ENCODE measurements at places on chromosomes 1 and 21.

DNA sequence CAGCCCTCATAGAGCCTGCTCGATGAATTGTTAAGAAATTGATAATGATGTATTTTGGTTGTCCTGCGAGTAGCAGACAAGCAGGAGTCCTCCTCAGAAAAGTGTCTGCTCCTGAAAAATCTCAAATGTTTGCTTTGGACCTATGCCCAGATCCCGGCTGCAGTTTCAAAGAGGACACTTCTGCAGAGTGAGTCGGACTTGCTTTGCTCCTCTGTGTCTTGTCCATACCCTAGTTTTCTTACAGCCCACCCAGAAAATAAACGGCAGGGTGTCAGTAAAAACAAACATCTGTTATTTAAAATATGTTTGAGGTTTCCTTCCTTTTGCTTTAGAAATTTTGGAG is 2.8 kb downstream of the S100A10 start:
- DNase-seq, result no peak

- DNase-seq, result peak; percentile 59
Observed at GRCh38 chr1:63920154-63921117, 146.6 kb downstream of the ROR1 start.

- no peak for DNase-seq
Observed at GRCh38 chr1:44854970-44855369, 11.9 kb upstream of the PTCH2 start.

DNA sequence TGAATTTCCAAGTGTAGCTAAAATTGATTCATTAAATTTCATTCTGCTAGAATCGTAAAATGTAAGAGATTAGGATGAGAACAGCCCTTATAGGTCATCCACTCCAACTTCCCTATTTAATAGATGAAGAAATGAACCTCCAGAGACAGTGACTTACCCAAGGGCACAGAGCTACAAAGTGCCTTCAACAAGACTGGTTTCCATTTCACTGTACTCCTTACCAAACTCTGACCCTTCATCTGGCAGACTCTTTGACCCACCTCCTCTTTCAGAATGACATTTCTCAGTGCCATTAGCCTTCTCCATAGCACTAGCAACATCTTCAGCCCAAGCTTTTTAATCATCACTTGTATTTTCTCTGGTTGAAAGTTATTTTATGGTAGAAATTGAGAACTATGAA is 161.3 kb downstream of the NEK7 start:
- DNase-seq, result peak; percentile 8

GRCh38 chr1:159120317-159120716 is 43.8 kb upstream of the AIM2 start:
- no peak for DNase-seq

DNA sequence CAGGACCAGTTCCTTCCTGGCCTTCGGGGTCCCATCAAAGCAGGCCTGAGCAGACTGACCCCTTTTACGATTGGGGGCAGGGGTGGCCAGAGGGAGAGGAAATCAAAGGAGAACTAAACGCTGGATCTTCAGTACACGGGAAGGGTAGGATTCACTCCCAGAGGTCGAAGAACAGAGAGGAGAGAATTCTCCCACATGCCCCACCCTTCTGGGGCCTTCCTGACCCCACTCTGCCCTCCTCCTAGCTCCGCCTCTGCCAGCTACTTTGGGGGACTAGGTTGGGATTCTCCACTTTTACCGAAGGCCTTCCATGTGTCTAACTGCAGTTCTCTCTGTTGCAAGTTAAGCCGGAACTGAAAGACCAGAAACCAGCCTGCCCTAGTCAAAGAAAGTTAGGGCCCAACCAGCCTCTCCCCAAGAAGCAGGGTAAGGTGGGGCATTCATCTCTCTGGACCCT is 654 bp upstream of the ARHGEF2 start:
- peak; percentile 57 for DNase-seq

Data from hematopoietic multipotent progenitor cell treated with erythropoietin and hydrocortisone succinate and interleukin-3 and kit ligand, for 4 days (in vitro differentiated cells).